ENCODE measurements at places on chromosomes 11 and 22.

DNA sequence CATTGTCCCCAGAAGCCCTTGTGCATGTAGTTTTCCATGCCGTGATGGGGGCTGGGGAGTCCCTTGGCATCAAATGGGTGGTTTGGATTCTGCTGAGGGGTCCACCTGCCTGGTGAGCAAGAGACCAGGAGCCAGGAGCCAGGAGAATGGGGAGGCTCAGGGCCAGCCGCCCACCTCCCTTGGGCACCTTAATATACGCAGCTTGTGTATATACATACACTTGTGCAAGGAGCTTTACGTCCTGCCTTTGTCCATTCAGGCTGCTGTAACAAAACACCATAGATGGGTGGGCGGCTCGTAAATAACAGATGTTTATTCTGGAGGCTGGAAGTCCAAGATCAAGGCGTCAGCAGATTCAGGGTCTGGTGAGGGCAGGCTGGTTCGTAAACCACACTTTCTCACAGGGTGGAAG is 62.5 kb downstream of the SMIM38 start:
- no peak for DNase-seq

DNA sequence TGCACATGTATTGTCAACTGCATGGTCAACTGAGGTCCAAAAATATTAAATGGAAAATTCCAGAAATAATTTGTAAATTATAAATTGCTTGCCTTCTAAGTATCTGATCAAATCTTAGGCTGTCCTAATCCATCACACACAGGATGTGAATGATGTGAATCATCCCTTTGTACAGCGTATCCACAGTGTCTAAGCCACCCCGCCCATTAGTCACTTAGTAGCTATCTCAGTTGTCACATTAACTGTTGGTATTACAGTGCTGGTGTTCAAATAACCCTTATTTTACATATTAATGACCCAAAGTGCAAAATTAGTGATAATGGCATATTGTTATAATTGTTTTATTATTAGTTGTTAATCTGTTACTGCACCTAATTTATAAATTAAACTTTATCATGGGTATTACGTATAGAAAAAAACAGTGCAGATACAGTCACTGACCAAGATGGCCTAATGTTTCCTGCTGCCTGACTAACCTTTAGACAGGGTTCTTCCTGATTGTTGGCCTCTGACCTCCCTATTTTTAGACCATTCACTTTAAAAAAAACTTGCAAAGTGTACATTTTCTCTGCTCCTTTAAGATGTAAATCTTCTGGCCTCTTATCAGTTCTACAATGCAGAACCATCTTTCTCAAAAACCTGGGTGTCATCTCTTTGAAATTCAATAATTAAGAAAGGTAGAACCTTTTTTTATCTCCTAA is 2.9 kb upstream of the SVIP start:
- no peak for DNase-seq

DNA sequence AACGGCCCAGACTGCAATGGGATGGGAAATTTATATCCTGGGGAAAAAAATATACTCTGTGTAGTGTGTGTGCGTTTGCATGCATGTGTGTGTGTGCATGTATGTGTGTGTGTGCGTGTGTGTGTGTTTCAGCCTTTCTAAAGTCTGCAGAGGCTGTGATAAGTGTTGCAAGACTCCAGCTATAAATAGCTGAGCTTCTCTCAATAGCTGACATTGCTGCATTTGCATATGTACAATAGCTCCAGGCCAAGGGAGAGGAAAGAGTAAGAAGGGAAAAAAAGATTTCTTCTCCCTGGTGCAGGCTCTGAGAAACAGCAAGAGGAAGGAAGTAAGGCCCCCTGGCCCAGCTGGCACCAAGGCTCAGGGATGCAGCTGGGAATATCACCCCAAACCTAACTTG is 483.0 kb downstream of the MN1 start:
- DNase-seq, result no peak

- DNase-seq, result no peak
These were observed 3.8 kb downstream of the CYB5R3 start for GRCh38 chr22:42645341-42645937.

DNA sequence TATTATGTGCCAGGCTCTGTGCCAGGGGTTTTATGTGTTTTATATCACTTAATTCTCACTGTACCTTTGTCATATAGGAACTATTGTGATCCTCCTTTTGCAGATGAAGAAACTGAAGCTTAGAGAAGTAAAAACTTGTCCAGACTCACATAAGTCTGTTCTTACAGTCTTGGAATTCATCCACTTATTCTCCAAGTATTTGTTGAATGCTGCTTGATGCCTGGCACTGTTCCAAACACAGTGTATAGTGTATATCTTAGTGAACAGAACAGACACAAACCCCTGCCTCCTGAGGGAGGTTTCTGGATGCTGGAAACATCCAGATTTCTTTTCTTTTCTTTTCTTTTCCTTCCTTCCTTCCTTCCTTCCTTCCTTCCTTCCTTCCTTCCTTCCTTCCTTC is 29.0 kb upstream of the FGF3 start:
- no peak for DNase-seq

GRCh38 chr11:2811206-2812091 is 74.1 kb downstream of the CDKN1C start:
- no peak for DNase-seq

GRCh38 chr11:87223816-87224215 is 186.1 kb downstream of the TMEM135 start:
- no peak for DNase-seq

DNA sequence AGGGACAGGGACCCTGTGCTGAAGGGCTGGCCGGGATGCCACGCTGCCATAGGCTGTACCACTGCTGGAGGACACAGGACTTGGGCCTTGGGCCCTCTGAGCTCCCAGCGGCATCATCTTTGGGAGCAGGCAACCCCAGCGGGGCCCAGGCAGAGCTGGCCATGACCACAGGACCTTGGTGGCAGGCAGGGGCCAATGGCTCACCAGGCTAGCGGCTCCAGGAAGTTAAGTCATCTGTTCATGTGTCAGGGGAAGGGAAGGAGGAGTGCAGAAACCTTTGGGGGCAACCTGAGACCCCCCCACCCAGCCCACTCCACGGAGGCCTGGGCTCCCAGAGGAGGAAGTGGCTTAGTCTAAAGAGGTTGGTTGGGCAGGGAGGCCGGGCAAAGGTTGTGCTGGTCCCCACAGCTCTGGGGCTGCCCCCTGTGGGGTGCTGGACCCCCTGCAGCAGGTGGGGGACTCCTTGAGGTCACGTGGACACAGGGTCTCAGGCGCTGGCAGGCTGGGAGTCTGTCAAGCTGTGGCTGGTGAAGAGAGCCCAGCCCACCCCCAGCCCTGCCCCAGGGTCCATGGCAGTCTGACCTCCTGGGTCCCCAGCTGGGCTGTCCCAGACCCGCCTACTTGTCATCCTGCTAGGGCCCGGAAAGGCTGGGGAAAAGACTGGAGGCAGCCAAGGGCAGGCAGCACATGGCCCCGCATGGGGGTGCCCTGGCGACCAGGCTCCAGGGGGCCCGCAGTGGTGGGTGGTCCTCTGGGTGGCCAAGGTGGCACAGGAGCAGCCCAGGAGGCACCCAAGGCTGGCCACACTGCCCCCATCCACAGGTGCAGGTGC is 184.3 kb downstream of the IGLL1 start:
- DNase-seq, result no peak

DNA sequence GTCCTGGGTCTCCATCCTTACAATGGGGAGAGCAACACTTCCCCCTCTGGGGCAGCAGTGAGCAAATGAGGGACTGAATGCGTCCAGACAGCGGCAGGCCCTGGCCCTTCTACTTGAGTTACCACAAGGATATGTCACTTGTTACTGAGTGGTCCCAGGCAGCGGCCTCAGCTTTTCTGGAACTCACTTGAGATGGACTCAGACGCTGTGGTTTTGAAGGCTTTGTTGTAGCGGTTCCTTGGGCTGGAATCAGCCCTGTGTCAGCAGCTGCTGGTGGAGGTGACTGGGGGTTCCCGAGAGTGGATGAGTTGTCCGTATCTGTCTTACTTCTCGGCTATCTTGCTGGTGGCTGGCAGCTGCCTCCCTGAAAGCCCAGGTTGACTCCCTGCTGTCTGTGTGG is 77.0 kb downstream of the MICAL2 start:
- peak; percentile 5 for DNase-seq

All from CD4-positive, alpha-beta T cell treated with Interleukin-6 at 100 ng/mL for 8 hours (primary cell).